ENCODE measurements at places on chromosomes 2 and 18.

- DNase-seq: no peak
These were observed 143.5 kb downstream of the ZEB2 start for GRCh38 chr2:144376460-144376859.

GRCh38 chr2:42117182-42117579 is 52.0 kb upstream of the EML4 start:
- DNase-seq: no peak

GRCh38 chr18:28526196-28526595 is 349.3 kb upstream of the CDH2 start:
- no peak for DNase-seq

DNA sequence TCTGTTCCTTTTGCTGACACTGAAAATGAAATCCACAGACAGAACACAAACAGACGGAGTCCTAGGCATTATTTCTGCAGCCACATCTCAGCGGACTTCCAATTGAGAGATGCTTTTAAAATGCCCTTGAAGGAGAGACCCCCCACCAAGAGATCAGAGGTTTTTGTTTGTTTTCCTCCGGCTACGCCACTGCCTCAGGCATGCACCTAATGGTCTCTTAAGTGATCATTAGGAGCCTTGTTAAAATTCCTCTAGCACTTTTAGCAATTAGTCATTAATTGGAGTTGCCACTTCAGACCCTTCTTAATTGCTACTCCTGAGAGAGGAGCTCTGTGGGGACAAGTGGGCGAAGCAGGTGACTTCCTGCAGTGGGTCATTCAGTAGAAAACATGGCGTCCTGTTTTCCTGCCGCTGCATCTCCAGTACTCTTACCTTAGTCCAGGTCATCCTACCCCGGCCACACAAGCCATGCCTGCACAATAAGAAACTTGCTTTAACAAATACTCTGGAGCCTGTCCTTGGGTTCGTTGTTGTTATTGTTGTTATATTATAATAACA is 257.7 kb upstream of the CHAC2 start:
- no peak for DNase-seq

DNA sequence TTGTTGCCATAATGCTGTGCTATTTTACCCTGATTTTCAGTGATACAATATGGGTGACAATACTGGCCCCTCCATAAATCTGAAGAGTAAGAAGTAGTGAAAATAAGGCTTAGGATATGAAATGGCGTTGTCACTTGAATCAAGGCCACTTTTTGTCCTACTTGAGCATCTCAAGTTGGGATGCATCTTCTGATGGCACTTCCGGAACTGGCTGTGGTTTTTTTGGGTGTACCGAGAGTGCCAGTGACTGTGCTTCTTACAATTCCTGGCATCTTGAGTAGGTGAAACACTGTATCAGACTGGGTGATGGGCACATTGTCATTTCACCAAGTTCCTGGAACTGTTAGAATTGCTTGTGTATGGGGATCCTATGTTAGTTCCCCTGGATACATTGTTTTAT is 52.5 kb upstream of the EML6 start:
- no peak for DNase-seq

DNA sequence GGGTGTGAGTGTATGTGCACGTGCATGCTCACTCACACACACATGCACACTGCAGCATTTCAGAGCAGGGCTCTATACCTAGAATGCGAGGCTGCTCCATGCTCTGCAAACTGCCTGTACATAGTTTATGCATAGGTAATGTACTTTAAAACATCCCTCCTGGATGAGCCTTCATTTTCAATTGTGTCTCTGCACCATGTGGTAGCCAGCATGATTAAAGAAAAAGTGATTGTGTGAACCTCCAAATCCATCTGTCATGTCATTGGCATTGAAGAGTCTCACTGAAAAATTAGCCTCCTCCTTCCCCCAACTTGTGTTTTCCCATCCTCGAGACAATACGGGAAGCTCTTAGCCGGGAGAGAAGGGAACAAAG is 120.9 kb upstream of the SPATS2L start:
- DNase-seq: no peak

DNA sequence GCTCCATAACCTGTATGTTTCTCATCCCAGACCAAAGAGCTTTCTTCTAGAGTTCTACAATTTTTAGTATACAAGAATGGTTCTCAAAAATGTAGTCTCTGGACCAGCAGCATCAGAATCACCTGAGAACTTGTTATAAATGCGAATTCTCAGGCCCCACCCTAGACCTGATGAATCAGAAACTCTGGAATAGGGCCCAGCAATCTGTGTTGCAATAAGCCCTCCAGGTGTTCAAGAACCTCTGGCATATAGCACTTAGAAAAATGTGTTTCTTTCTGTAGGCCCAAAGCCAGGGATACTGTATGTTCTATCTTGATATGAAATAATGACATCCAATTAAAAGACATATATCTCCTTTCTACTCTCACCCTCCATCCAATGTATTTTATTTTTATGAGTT is 10.4 kb downstream of the PAIP2B start:
- no peak for DNase-seq

DNA sequence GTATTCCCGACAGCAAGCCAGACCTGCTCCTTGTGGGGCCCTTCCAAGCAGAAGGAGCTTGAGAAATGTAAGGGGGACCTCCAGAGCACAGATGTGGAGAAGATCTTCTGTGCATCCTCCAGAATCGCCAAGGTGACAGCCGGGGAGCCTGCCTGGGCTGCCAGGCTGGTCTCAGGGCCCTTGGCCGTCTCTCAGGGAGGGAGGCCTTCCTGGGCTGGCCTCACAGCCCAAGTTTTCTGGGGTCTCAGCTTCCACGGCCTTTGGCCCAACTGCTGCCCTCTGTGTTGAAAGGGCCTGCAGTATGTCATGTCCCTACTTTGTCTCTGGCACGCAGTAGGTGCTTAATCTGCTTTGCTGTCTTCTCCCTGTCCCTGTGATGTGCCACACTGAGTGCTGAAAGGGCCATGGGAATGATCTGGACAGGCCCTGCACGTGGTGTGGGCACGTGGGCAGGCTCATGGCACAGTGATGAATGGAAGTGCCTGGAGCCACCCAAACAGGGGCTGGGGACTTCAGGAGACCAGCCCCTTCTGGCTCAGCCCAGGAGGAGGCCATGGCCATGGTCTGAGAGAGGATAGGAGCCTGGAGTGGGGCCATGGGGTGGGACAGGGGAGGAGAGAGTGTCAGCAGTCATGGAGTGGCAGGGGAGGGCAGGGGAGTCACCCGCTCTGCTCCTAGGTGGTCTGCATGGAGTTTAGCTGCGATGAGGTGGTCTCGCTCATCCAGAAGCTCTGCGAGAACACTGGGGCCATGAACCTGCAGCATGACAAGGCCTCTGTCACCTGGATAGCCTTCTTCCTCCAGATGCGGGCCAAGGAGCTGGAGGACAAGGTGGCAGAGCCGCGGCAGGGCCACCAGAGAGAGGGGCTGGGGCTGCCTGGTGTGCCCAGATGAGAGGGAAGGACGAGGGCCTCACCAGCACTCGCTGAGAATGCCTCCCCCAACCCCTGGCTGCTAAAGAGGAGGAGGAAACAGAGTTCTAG is 35.4 kb downstream of the HJURP start:
- DNase-seq: no peak

Data from AG20443 (cell line).